ACHN (cell line): ENCODE measurements at places on chromosomes 3 and 15.

GRCh38 chr3:171347301-171348039 is 112.7 kb downstream of the TNIK start:
- no peak for DNase-seq

DNA sequence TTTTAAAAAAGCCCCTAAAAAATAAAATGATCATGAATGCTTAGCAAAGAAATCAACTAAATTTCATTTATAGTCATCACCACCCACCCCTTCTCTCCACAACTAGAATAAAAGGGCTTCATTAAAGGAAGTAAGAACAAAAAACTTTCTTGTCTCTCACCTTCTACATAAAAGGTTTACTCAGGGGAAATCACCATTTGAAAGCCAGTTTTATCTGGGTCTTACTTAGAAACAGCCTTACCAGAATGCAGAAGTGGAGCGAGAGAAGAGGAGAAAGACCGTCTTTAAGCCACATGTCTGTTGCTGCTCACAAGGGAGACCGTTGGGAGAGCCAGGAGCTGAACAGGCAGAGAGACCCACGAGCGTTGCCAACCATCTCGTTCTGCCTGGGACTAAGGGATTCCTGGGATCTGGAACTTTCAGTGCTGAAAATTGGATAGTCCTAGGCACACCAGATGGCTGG is 350.1 kb upstream of the PROK2 start:
- DNase-seq = no peak

DNA sequence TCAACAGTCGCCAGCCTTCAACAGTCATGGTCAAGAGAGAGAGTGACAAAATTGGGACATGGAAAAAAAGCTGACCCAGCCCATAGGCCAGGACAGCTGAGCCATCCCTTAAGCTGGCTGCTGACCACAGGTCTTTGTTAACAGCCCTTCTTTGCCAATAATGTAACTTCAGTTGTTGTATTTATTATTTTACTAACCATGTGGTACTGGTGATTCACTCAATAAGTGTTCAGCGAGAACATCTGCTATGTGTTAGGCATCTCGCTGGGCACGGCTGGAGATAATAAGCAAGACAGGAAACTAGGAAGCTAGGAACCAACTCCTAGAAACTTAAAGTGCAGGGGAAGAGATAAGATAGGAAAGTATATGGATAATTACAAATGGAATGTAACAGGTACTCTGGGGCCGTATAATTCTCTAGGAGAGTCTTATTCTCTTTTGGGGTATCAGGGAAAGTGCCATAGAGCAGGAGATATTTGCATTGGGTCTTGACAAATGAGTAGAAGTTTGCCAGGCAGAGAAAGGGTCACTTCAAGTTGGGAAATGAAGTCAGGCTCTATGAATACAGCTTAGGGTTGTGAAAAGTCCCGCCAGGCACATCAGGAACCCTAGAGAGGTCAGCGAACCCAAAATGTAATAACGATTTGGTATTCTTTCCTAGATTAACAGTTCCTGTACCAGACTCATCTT is 84.0 kb upstream of the TRA2B start:
- peak; percentile 55 for DNase-seq

- DNase-seq = no peak
Measured at GRCh38 chr3:31929826-31930502, 51.1 kb downstream of the OSBPL10 start.

DNA sequence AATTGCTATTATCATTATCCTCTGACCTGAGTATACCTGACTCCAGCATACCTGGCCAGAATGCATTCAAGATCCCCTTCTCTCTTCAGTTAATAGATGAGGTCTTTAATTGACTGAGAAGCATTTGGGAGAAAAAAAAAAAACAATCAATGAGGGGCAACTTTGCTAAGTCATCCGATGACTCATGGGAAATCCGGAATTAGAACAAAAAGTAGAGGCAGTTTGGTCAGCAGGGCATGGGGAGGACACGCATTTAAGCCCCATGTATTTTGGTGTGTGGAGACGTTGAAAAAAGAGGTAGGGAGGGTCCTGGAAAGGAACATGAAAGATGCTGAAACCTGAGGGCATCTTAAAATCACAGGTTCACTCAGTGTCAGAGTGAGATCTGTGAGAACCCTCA is 256.2 kb downstream of the RORA start:
- no peak for DNase-seq

- DNase-seq = no peak
Measured at GRCh38 chr3:13498354-13499060, 18.4 kb downstream of the HDAC11 start.

- no peak for DNase-seq
Measured at GRCh38 chr3:156582532-156583183, 27.7 kb upstream of the SSR3 start.

DNA sequence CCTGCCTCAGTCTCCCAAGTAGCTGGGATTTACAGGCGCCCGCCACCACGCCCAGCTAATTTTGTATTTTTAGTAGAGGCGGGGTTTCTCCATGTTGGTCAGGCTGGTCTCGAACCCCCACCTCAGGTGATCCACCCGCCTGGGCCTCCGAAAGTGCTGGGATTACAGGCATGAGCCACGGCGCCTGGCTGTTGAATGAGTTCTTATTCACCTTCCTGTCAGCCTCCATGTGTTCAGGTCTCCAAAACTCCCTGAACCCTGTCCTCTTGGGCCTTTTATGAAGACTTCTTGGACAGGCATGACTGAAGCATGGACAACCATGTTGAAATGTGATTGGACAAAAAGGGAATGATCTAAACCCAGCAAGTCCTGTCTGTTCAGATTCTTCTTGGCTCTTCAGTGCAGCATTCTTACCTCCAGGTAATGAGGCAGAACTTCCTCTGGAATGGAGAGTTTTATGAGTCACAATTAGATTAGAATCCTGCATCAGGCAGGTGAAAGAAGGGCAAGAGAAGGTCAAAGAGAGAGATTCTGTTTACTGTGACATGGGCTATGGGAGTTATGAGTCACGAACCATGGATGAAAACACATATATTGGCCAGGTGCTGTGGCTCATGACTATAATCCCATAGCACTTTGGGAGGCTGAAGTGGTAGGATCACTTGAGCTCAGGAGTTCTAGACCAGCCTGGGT is 23.1 kb upstream of the EIF4A2 start:
- DNase-seq = peak; percentile 21

- DNase-seq = no peak
Measured at GRCh38 chr3:18827664-18828063, 320.6 kb upstream of the KCNH8 start.

DNA sequence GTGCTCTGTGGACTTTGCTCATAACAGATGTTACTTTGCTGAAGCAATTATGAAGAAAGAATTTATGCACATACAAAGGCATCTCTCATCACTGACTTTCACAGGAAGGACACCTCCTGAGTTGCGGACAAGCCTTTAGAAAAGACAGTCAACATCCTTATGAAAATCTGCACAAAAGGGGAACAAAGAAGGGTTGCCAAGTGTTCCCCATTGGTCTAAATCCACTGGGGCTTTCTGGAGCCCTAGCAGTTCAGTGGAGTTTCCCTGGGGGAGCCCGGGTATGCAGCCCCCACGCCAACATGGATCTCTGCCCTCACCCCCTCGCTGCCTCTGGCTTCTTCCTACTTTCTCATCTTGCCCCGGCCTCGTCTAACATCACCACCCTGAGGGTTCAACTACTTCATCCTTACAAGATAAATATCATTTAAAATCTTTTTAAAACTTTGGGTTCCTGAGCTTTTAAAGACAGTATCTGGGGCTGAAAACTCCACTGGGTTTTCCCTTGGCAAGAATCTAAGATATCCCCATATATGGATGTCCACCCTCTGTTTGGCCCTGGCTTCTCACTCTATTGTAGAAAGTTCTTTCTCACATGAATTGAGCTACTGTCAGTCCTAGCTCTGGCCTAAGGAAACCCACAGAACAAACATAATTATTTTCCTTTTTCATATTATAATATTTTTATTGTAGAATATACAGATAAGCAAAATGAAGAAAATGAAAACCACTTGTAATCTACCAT is 207.9 kb upstream of the RGMA start:
- no peak for DNase-seq

- DNase-seq = no peak
Measured at GRCh38 chr3:151011427-151011826, 38.9 kb upstream of the CLRN1 start.

GRCh38 chr3:160755776-160756304 is at the start of gene PPM1L:
PPM1L (plus strand) TSS chr3:160756231.
- peak; percentile 22 for DNase-seq

GRCh38 chr3:122890077-122890719 is 95.3 kb downstream of the SLC49A4 start:
- no peak for DNase-seq

DNA sequence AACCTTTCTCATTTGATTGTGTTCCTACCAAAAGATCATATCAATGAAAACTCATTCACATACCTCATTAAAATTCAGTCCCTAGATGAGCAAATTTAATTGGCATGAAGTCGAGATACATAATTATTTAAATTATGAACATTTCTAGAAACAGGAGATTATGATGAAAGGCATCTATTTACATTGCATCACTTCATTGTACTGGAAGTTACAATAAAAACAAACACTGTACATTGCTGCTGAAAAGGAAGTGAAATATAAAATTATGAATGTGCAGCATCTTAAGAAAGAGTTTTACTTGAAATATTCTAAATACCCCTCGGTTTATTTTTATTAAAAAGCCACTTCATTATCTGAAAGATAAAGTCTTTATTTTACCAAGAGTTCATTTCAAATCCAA is 163.4 kb upstream of the ZNF385D start:
- DNase-seq = no peak

GRCh38 chr3:4627651-4628375 is 134.7 kb downstream of the ITPR1 start:
- DNase-seq = no peak

- DNase-seq = no peak
Measured at GRCh38 chr3:133468251-133468721, 68.4 kb downstream of the BFSP2 start.

- no peak for DNase-seq
Measured at GRCh38 chr3:67324554-67324953, 326.4 kb downstream of the KBTBD8 start.

GRCh38 chr3:42666022-42666421 is 12.5 kb downstream of the ZBTB47 start:
- DNase-seq = no peak

GRCh38 chr3:124812291-124813265 is 74.6 kb downstream of the ITGB5 start:
- peak; percentile 85 for DNase-seq

GRCh38 chr15:55197362-55197705 is 593 bp upstream of the RSL24D1 start:
- DNase-seq = no peak

- no peak for DNase-seq
Measured at GRCh38 chr15:48046813-48047438, 73.9 kb upstream of the SLC24A5 start.

DNA sequence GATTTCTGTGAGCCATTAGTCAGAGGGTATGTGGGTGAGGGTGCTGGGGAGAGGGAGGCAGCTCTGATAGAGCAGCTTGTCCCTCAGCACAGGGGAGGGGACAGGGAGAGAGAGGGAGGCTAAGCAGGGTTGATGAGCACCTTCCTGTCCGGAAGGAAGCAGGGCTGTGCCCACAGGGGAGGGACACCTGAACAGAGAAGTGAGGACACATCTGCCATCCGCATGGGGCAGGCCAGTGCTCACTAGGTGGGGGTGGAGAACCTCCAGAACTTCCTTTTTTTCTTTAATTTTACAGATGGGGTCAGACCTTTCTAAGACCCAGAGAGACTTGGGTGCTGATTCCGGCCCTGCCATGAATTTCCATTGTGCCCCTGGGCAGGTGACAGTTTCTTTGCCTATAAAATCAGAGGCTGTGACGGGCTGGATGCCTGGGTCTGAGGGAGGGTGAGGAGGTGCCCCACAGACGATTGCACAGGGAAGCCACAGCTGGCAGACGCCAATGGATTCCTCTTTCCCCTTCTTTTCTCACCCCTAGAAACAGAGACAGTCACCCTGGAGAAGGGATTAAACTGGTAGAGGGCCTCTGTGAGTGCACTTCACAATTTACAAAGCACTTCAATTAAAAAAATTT is 4.1 kb upstream of the TGM5 start:
- DNase-seq = no peak

DNA sequence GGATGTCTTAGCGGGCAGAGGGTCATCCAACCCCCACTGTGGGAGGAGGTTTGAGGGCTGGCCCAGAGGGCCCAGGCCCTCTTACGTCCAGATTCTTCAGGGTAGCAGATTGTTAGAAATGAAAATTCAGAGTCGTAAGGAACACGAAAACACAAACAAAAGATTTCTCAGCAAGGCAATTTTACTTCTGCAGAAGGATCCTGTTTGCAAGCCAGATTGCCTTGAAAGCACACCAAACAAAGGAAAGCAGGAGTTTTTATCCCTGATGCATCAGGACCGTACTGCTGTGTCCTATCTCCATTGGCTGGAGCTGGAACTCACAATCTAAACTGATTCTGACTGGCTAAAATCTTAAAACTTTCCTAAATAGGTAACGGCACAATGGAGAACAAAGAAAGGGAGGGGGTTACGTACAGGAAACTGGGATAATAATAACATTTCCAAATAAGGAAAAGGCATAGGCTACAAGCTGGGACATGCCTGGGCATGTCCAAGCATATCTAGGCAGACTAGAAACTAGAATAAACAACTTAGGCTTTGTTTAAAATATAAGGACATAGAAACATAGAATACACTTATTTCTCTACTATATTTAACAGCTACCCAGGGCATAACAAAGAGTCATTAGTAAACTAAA is 97.3 kb upstream of the C2CD4B start:
- DNase-seq = no peak

GRCh38 chr15:34620814-34621213 is 37.4 kb upstream of the GOLGA8B start:
- DNase-seq = no peak

DNA sequence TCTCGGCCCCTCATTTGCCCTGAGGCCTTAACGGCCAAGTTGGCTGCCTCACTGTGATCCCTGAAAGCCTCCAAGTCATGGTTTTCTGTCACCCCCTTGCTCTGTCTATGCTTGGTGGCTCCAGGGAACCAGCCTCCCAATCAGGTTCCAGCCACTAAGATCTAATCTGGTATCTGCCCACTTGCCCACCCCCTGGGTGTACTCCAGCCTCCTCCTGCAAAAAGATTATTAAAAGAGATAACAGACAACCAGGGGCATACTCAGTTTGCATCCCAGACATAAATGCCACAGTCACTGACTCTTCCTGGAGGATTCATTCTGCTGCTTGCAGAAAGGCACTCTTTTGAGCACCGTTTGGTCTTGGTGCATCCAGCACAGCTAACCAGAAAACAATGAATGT is 103.9 kb downstream of the NTRK3 start:
- DNase-seq = no peak

GRCh38 chr3:184275961-184276910 is at the start of gene ECE2:
ECE2 (plus strand) TSS chr3:184276022; CDS start chr3:184276154, 132 bp downstream.
- DNase-seq = no peak

GRCh38 chr3:179321668-179322285 is 1.1 kb upstream of the ZNF639 start:
- DNase-seq = peak; percentile 51

GRCh38 chr3:195802261-195802701 is 9.4 kb downstream of the MUC4 start:
- DNase-seq = no peak

DNA sequence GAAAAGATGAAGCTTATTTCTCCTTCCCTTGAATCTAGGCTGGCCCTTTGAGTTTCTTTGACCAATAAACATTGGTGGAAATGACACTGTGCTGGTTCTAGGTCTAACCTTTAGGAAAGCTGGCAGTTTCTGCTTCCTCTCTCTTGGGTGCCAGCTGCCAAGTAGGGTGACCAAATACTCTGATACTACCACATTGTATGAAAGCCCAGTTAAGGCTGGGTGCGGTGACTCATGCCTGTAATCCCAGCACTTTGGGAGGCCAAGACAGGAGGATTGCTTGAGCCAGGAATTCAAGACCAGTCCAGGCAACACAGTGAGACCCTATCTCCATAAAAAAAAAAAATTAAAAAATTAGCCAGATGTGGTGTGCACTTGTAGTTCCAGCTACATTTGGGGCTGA is 320.7 kb downstream of the ZNF621 start:
- no peak for DNase-seq
